M059J (cell line): ENCODE measurements at places on chromosomes 3 and 15.
A peak's percentile ranks its signal among the peaks of the same experiment; 100 is the strongest.

DNA sequence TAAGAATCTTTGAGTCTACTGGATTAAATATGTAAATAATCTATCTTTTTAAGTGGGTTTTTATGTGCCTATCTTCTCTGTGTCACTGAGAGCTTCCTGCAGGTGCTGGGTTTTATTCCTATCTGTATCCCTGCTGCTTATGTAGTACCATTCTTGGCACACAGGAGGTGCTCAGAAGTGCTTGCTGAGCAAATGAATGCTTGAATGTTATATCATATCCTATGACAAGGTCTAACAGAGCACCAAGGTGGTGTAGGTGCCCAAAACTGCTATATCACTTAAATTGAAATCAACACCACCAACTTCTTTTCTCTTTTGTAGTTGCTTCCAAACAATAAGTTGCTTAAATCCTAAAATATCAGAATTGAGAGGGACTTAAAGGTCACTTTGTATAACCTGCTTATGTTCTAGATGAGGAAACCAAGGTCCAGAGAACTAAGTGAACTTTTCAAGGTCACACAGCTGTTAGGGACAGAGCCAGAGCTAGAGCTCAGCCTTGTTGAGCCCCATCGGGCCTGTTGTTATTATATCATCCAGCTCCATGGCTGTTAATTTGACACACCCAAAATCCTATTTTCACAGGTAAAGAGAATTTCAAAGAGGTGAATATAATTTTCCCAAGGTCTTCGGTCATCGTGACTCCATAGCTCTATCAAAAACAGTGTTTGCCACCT lies 46.0 kb downstream of the CCNL1 start:
- DNase-seq, result no peak

GRCh38 chr3:189143771-189144170 lies 28.0 kb upstream of the TPRG1 start:
- DNase-seq, result no peak

DNA sequence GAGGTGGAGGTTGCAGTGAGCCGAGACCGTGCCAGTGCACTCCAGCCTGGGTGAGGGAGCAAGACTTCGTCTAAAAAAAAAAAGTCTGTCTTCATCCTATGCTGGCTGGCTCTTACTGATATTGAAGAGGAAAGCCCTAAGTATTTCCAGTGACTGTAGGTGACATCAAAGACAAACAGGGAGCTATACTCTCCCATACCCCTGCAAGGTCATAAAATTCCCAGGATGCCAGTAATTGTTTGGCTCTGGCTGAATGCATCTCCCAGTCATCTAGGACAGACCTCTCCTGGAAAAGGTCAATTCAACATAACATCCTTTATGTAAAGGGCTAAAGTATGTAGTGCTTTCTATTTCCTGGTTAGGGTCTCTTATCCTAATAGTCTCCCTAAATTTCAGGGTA lies 8.0 kb downstream of the ZBBX start:
- no peak for DNase-seq

DNA sequence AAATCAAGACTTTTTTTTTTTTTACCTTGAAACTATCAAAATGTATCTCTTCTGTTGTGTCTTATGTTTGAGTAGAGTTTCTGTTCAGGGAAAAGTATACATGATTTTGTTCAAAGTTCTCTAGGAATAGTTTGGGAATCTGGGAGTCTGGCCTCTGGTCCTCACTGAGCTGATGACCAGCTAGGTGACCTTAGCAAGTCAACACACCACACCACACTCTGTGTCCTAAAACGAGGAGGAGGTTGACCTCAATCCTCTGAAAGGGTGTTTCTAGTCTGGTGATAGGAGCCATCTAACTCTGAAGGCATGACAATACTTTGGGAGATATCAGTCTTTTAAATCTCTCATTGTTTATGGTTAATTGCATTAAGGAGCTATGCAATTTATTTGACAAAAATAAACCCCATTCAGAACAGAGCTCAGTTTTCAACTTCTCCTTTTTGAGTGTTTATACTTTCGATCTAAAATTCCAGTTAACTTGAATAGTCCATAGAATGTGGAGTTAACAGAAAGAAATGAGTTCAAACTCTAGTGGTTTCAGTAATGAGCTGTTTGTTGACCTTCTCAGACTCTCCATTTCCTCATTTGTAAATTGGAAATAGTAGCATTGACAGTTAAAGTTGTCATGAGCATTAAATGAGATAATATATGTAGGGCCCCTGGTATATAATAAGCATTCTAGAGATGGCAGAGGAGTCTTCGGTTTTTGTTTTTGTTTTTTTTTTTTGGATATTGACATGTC lies 112.2 kb upstream of the LRRN1 start:
- no peak for DNase-seq

DNA sequence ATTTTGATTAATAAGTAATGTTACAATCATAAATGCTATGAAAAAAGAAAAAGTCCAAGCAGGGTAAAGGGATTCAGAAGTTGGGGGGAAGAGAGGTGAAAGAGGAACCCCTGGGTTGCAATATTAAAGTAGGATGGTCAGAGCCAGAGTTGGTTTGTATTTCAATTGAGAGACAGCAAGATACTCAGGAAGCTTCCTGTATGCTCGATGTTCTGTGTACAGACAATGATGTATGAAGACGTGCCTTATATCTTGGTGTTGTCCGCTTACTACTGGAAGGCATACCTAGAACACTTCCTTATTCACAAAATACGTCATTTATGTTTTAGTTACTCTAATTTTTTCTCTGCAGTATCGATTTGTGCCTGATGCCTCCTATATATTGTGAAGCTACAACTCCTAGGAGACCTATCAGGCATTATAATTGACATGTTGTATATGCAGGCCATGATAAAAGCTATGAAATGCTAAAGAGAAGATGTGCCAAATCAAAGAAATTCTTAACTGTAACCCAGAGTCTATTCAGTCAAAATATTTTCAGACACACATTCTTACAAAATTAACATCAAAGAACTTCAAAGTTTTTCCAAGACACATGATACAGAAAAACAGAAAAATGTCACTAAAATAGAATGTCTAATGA lies 87.5 kb downstream of the TBL1XR1 start:
- DNase-seq, result no peak

- no peak for DNase-seq
These were observed 283.7 kb downstream of the IL5RA start for GRCh38 chr3:2826453-2826852.

DNA sequence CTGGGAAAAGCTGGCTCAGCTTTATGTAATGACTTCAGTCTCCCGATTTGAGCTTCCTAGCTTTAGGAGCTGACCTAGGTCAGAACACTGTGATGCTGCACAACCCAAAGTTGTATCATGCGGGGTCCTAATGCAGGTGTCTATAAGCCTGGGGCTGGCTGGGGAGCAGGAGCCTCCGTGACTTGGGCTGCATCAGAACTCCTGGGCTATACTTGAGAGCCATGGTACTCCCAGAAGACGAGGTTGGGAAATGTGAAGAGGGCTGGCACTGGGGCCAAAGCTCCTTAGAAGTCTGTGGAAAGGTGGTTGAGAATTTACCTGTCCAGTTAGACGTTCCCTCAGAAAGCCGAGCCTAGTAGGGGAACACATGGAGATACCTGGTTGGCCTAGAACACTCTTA lies 57.0 kb downstream of the BSN start:
- no peak for DNase-seq

DNA sequence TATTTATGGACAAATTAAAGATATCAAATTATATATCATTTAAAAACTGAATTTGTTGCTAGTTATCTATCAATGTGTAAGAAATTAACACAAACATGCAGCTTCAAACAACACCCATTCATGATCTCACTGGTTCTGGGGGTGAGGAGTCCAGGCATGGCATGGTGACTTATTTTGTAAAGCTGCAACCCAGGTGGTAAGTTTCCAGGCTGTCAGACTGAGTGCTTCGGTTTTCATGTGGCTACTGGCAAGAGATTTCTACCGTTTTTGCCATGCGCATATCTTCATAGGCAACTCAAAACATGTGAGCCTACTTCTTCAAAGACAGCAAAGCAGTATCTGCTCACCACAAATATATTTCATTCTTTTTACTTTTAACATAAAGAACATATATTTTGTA lies 364.3 kb upstream of the BCHE start:
- no peak for DNase-seq

GRCh38 chr3:25817107-25817506 lies 27.2 kb downstream of the OXSM start:
- no peak for DNase-seq

- no peak for DNase-seq
These were observed 501.4 kb upstream of the NR2F2 start for GRCh38 chr15:95829062-95829461.

DNA sequence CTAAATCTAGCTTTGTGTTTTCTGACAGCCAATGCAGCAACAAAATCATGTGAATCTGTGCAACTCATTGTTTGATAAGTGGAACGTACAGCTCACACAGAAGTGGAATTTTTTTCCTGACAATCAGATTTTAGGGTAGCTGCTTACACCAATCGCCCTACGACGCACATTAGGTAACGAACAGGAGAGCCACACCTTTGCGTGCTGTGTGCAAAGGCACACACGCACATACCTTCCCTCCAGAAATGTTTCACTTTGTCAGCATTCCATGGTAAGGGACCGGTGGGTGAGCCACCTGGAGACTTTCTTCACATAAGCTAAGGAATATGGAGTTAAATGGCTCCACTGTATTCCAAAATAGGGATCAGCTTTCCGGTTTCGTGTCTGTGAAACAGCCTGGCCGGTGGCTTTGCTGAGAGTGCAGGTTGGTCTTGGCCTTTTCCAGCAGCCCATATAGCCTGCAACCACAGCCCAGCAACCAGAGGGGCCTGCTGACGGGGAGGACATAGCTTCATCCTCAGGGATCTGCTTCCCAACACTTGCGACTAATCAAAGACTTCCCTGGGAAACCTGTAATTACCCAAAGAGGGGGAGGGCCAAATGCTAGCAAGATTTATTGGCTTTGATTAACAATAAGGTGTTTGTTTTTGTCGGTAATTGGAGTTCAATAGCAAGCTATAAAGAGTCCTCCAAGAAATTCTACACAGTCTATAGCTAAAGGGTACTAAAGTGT lies 145.3 kb downstream of the ADAMTS17 start:
- DNase-seq, result no peak

DNA sequence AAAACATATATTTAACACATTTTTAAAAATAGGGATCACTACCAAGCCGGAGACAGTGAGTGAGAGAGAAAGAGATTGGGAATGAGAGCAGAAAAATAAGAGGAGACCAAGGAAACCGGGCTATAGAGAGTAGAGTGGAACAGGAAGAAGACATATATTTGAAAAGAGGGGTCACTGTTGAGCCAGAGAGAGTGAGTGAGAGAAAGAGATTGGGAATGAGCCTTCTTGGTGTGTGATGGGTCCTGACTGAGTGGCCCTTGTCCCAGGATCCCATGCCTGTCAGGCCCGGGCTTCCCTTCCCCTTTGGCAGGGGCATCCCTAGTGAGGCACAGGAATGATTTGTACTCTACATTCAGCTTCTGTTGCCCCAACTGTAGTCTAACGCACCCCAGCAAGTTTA lies 646.6 kb downstream of the NTRK3 start:
- peak; percentile 26 for DNase-seq

- DNase-seq, result peak; percentile 38
These were observed at the start of gene FRMD4B for GRCh38 chr3:69385723-69386555. Gene FRMD4B, minus strand, starts transcription at chr3:69386088. Its CDS starts 99 bp downstream, at chr3:69385989.

- DNase-seq, result no peak
These were observed 1.7 kb downstream of the SPCS1 start for GRCh38 chr3:52707585-52707984.

DNA sequence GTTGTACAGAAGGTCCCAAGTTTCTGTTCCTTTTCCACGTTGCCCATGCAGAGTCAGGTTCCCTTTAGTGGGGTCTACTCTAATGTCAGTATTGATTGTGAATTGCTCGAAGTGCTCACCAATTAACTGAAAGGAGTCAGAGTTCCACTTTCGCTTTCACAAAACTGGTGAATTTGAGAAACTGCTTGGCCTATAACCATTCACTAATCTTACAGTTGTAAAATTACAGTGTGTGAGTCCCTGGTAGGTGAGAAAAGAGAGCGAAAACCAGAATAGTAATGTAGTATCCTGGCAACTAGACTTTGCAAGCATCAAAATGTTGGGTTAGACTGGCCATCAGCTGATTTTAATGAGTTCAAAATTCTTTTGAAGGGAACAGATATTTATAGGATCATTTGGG lies 237.5 kb upstream of the CHRM5 start:
- DNase-seq, result no peak
